CD4-positive, alpha-beta T cell treated with Interleukin-21 for 1 hour (primary cell): ENCODE measurements at places on chromosomes 11 and 22.
A peak's percentile ranks its signal among the peaks of the same experiment; 100 is the strongest.

DNA sequence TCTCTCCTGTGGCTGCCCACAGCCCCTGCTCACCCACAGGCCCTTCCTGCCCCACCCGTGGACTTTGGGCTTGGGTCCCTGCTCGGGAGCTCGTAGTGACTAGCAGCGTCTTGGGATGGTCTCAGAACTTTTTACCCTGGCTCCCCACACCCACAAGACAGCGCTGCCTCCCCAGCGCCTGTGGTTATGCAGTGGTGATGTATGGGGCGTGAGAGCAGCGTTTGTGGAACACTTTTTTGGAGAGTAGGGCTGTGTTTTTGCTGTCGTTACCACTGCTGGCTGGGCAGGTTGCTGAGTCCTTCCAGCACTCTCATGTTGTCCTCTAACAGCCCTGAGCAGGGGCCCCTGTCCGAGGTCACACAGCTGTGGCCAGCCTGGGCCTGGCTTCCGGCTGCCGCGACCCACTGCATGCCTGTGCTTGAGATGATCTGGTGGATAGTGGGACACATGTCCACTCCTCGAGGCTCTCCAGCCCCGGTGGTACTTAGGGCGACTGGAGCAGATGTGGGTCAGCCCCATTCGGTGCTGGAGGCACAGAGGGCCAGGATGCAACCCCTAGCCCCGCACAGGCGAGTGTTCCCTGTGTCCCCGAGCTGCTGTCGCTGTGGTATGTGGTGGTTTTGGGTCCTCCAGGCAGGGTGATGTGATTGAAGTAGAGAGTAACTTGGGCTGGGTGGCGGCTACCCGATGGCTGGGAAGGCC lies 7.1 kb upstream of the GRAMD4 start:
- peak; percentile 37 for DNase-seq

DNA sequence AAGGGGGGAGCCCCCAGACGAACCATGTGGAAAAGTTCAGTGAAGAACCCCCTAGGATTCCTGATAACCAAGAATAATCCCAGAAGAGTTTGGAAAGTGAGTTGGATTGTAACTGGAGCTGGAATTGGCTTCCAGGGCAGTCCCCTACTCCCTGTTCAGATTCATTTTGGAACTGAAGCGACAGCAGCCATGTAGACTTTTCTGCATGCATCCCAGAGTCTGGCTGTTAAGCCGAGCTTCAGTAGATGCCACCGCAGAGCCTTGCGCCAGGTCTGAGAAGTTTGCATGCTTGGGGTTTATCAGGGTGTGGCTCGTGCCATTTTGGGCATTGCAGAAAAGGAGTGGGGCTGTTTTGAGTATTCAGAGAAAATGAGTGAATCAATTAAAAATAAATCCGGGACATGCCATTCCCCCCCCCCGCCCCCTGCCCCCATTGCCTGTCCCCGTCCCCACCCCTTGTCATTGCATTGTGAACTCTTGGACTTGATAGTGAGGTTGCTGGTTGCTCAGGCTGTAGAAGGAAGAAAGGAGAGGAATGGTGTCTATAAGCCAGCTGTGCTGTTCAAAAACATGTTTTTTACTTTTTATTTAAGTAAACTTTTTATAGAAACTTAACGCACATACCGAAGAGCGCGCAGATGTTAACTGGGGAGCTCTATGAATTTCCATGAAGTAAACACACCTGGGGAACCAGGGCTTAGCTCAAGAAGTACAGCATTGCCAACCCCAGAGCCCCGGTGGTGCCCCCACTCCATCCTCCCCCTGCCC lies 71.2 kb downstream of the LDLRAD3 start:
- DNase-seq: no peak

DNA sequence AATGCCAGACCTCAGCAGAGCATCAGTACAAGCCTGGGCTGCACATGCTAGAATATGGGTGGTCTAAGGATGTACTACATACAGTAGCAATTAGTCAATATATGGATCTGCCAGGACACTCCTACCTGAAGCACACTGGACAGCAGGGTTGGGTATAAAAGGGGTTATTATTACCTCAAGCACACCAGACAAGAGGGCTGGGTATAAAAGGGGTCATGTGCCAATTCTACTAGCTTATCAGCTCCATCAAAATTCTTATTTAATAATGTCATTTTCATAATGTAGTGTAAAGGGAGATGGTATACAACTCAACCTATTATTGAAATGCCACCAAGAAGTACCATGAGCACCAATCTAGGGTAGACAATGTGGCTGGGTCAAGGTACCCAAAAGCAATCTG lies 44.7 kb upstream of the PRODH start:
- no peak for DNase-seq

DNA sequence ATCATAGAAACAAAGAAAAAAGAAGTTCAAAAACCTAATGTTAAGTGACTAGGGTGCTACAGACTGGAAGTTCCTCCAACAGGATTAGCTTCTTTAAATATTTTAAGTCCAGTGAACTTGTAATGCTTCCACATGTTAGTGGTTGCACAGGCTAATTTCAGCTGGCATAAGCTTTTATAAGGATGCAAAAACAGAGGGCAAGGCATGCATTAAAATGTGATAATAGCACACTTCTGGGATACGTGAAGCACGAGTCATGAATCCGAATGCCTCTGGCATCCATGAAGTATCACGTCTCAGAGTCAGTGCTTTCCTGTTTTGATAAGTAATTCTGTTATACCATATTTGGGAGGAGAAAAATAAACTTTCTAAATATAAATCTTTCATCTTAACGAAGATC lies 106.8 kb downstream of the DCDC1 start:
- DNase-seq: no peak

GRCh38 chr11:57777969-57778317 lies 16.3 kb downstream of the CTNND1 start:
- DNase-seq: no peak

DNA sequence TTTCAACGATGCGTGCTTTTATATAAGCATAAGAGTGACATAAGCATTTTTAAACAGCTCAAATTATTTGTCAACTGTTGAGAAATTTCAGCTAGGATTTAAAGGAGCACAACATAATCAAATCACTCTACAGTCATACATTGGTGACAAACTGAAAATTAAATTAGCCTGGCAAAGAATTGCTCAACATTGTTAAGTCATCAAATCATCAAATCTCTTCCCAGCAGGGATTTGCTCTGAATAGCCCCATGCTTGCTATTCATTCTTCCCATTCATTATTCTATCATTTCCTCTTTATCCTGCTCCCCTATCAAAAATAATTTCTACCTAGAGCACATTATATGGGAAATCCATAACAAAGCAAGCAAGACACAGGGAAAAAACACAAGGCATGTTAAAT lies 198.7 kb upstream of the LUZP2 start:
- DNase-seq: no peak

DNA sequence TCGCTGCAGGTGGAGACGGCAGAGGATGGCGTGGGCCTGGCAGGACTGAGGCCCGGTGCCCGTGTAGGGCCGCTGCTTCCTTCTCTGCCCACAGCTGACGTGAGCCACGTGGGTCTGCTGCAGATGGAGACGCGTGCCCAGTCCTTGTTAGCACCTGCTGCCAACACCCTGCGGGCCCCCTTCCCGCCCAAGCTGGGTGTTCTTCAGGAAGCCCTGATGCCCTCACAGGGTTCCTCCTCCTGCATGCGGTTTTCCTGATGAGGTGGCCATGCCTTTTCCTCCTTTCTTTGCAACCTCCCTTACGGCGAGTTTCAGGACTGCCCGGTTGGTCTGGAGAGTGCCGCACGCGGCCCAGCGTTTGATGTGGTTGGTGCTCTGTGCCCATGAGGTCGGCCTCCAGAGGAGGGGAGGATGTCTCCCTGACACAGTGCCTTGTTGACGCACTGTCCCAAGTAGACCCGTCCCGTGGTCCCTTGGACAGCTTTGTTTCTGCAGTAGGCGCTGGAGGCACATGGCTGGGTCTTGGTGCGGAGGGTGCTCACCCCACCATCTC lies 44.7 kb downstream of the AP2A2 start:
- peak; percentile 21 for DNase-seq

DNA sequence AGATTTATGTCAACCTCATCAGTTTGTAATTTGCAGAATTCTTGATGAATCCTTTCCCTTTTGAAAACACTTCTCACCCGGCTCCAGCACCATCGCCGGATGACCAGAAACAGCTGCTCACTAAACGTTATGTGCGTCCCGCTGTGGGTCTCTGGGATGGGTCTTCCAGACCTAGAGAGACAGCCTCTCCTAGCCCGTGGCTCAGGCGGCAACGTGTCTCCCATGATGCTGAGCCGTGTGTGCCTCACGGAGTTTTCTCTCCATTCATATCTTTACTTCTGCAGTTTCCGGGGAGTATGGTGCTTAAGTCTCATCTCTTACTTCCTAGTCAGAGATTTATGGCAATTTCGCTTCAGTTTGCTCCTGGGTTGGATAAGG lies 25.0 kb upstream of the ACR start:
- DNase-seq: no peak

DNA sequence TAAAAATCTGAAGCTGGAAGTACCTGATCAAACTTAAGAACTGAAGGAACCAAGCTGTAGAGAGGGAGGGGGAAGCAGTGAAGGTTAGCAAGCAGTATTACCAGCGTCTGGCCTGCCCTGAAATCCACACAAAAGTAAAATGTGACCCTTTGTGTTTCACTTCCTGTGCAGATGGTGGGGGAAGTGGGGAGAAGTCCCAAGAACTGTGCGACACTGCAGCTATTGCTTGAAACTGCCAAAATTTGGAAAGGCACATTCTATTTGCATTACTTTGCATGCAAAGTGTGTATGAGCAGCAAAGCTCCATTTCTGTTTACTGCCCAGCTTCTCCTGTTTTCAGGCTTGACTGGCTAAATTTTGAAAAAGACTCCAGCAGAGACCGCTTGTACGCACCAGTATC lies 72.1 kb upstream of the BMAL1 start:
- no peak for DNase-seq

DNA sequence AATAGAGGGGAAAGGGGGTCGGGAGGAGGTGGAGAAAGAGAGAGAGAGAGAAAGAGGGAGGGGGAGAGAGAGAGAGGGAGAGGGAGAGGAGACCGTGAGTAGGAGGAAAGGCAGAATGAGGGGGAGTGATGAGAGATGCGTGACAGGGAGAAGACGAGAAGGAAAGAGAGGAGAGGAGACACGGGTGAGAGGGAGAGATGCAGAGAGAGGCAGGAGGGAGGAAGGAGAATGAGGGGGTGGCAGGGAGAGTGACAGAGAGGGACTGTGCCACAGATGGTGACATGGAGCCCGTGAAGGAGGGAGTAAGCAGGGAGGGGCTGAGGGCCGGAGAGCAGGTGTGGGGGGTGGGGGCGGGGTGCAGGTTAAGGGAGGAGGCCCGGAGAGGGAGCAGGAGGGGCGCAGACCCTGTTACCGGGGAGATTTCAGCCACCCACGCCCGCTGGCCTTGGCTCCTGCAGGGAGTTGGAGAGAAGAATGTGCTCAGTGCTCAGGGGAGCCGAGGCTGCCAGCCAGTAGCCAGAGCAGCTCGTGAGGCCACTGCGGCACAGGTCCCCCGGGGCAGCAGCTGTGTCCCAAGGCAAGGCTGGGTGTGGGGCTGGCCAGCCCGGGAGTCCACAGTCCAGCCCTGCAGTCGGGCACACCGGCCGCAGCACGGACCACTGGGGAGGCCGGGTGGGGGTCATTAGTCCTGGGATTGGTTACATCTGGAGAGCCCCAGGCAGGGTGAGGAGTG lies at the start of gene SSTR3:
TSS of gene SSTR3 (minus strand) at position 304 of the 733 bp plus-strand sequence. CDS start 4,674 bp downstream, outside the sequence.
- DNase-seq: no peak

DNA sequence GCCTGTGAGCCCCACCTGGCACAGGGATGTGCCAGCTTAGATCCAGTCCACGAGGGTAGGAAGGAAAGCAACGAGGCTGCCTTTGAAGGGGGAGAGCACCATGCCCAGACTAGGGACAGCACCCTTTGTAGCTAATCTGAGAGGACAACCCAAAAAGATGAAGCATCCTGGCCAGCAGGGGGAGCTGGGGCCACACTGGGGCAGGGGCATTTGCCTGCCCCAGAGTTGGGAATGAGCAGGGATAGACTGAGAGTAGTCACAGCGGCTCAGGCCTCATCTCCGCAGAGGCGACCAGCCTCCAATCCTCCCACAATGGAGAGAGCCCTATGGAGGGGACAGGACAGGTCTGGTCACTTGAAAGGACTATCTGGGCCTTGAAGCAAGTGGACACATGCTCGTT lies 16.4 kb downstream of the LMO1 start:
- DNase-seq: no peak

- no peak for DNase-seq
Measured at GRCh38 chr11:115616971-115617370, 112.8 kb upstream of the CADM1 start.

- DNase-seq: no peak
Measured at GRCh38 chr22:49512487-49513165, 315.0 kb downstream of the BRD1 start.

- DNase-seq: no peak
Measured at GRCh38 chr22:39832627-39833074, 60.9 kb downstream of the ENTHD1 start.

DNA sequence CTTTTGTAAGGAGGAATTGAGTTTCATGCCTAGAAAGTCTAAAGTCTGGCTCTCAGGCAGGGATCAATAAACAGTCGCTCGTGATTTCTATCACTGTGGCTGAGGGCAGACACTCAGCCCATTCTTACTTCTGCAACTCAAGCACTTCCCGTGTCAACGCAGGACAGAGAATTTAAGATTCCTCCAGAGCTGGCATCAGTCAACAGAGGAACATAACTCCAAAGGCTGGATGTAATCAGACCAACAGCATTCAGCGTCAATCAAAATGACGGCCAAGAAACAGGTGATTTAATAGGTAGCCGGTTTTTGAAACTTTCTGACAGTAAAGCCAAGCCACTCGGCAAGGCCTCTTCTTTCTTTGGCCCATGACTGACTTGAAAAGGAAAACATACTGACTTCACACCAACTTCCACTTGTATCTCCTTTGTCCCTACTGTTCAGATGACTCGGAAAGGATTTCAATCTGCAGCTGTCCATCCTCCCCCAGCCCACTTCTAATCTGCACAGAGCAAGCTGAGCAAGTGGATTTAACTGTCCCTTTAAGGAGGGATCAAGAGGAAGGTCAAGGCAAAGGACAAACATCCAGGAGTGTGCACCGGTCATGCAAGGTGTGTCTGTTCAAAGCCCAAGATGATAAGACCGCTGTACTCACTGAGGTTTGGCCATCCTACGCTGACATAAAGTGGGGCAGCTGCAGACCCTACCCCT lies 9.5 kb downstream of the VPS37C start:
- DNase-seq: no peak

GRCh38 chr11:114232400-114233059 lies 63.7 kb upstream of the NNMT start:
- DNase-seq: no peak

DNA sequence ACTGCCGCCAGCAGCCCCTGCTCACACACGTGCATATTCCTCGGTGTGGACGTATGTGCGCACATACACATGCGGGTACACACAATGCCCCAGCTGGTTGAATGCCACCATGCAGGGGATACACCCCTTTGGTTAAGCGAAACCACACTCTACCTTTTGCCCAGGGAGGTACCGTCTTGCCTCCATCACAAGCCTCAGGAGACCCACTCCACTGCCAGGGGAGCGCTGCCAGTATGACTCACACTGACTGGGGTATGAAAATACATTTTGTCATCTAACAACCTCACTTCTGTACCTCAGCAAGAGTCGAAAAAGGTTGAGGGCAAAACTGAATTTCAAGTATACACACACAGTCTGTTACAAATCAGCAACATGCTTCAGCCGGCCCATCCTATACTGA lies 39.4 kb downstream of the TMEM45B start:
- DNase-seq: no peak
